ENCODE measurements at places on chromosomes 3 and 15. TPM values are rescaled to one million over a fixed set of nuclear protein-coding genes. Genes with fewer than 3 reads are reported as not detected.

- no peak for DNase-seq
Measured at GRCh38 chr15:63258658-63259057, 18.7 kb upstream of the APH1B start.

GRCh38 chr3:79167651-79168416, 600.0 kb downstream of the ROBO1 start:
- no peak for DNase-seq

- no peak for DNase-seq
Measured at GRCh38 chr3:10162185-10162584, 2.5 kb upstream of the IRAK2 start.

GRCh38 chr15:51162865-51163762, 68.4 kb upstream of the TNFAIP8L3 start:
- peak; percentile 54 for DNase-seq

NUDT16 gene
- 11.6 TPM for total RNA-seq

FBXO40 gene
- total RNA-seq = not detected

RAB11A gene
- total RNA-seq = 141 TPM

Data from activated naive CD8-positive, alpha-beta T cell treated with anti-CD3 and anti-CD28 coated beads, Interleukin-2, amount 10 ng/mL, durations not matched to agents 7 days and 5 days (primary cell).